Frontal cortex (tissue), 4 donors: ENCODE measurements at places on chromosomes 5 and 9.

DNA sequence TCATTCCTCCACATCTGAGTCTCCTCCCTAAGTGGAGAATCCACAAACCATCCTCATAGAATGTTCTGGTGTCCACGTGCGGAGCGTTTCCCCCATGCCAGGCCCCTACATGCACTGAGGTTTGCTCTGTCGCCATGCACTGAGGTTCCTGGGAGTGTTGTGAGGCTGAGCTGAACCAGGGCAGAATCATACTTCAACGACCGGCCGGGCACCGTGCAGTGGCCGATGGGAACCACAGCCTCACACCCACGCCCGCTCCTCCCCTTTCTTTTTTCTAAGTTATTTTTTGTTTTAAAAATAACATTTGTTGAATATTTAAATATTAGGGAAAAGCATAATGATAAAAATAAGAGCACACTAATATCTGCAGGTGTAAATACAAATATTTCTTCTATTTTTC lies 260.4 kb upstream of the IRX4 start:
- DNase-seq = no peak

GRCh38 chr9:120934281-120934680 lies 7.7 kb upstream of the TRAF1 start:
- DNase-seq = no peak

DNA sequence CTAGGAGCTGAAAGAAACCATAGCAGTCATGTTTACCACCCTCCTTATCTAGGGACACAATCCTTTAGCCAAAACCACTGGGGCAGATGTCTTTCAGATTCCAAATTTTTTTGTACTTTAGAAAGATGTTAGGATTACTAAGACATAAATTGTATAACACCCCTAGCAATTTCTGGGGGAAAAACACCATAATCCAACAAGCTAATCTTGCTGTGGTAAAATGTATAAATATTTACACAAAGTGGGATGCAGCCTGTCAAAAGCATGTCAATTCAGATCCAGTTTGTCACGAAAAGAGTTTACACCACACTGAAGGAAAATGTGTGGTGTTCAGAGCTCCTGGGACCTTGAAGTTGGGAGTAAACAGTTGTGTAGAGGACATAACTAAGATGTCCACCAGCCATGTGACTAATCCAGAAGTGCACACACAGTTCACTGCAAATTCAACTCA lies 274.3 kb downstream of the ADAMTSL1 start:
- DNase-seq = no peak

DNA sequence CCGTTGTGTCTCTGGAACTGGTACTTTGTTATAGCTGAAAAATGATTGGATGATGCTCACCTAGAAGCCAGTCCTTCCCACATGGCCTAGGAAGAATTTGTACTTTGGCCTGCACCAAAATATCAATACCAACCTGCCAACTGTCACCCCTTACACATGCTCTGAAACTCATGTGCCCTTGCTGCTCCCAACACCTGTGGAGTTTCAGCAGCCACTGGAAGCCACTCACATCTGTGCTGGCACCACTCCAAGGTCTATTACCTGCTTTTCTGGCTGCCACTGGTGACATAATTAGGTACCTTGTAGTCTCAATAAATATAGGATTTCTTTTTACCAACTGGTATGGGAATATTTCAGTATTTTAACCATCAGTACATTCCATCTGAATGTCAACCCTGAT lies 363.6 kb downstream of the SH3GL2 start:
- no peak for DNase-seq

DNA sequence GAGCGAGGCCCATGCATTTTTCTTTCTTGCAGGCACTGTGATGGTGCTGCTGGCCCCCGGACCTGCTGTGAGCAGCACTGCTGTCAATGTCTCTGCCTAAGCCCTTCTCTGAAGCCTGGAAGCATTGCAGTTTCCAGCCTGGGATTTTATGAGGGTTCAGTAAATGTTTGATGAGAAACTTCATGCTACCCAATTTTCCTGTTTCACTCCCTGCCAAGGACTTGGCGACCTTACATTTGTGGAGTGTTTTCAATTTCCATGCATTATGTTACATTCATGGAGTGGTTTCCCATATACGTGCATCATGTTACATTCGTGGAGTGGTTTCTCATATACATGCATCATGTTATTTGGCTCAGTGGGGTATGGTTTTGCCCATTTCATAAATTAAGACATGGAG lies 90.7 kb upstream of the PTCH1 start:
- DNase-seq = no peak

DNA sequence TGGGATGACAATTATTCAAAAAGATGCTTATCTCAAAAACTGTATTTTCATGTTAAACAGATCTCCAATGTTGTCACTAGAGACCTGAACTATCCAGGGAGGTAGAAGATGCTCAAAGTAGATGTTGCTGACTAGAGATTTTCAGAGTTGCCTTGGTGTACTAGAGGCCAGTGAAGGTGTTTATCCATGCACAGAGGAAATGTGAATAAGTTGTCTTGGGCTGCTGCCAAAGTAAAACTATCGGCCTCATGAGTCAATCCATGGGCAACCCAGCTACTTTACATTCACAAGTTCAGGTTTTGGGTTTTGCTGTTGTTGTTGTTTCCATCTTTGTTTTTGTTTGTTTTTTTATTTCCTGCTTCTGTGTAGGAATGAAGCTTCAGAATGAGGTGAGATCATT lies 141.1 kb upstream of the RANBP3L start:
- no peak for DNase-seq

GRCh38 chr9:7760014-7760415 lies 39.6 kb downstream of the DMAC1 start:
- no peak for DNase-seq

DNA sequence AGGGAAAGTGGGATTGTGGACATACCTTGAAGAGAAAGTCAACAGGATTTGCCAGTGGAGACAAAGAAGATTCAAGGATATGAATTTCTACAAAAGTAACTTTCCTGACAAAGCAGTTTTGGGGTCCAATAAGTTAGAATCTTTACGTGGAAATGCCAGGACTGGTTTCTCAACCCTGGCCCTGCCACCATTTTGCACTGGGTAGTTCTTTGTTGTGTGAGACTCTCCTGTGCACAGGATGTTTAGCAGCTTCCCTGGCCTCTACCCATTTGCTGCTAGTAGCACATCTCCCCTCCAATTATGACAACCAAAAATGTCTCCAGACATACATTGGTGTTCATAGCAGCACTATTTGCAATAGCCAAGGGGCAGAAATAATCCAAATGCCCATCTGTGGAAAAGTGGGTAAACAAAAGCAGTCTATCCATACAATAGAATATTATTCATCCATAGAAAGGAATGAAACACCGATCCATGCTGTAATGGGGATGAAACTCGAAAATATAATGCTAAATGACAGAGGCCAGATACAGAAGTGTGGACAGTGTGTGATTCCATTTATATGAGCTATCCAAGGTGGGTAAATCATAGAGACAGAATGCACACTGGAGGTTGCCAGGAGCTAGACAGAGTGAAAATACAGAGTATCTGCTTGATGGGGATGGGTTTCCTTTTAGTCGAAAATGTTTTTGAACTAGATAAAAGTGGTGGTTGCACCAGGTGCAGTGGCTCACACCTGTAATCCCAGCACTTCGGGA lies 91.4 kb downstream of the NSUN2 start:
- DNase-seq = no peak

GRCh38 chr9:107577140-107577776 lies 87.7 kb upstream of the KLF4 start:
- DNase-seq = no peak

- DNase-seq = no peak
Measured at GRCh38 chr5:14131855-14132503, 11.2 kb upstream of the TRIO start.

DNA sequence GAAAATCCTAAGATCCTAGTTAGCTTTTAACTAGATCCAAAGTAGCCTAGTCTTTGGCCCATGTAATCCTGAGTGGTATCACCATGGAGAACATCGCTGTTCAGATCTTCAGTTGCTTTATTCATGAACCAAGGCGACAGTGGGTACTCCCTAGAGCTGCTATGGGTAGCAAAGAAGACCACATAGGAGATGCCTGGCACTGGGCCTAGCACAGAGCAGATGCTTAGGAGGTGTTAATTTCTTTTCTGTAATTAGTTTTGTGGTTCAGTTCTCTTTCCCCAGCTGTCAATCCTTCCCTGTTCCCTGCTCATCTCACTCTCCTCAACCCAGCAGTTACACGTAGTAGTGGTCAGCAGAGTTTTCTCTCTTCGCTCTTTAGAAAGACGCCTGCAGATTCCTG lies 9.3 kb downstream of the CAST start:
- no peak for DNase-seq

DNA sequence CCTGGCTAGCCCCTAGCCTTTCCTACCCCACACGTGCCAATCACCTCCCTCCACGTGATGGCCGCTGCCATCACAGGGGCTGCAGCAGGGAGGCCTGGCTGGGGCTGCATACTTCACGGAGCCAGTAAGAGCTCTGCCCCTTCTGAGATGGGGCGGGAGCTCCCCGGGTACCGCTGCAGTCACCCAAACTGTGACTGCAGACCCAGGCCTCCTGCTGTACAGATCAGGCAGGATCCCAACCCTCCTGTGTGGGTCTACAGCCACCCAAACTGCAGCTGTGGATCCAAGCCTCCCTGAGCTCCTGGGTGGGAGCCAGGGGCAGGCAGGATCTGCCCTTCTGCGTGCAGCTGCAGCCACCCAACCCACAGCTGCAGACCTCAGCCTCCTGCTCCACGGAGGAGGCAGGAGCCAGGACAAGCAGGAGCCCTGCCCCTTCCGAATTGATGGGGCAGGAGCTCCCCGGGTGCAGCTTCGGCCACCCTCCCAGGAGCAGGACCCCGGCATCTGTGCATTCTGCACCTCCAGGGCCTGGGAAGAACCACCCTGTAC lies 3.2 kb upstream of the BTNL9 start:
- no peak for DNase-seq

- peak; percentile 93 for DNase-seq
Measured at GRCh38 chr5:174724484-174725260, at the start of gene MSX2. MSX2 (plus strand) TSS chr5:174724582; CDS start chr5:174724660, 78 bp downstream.

DNA sequence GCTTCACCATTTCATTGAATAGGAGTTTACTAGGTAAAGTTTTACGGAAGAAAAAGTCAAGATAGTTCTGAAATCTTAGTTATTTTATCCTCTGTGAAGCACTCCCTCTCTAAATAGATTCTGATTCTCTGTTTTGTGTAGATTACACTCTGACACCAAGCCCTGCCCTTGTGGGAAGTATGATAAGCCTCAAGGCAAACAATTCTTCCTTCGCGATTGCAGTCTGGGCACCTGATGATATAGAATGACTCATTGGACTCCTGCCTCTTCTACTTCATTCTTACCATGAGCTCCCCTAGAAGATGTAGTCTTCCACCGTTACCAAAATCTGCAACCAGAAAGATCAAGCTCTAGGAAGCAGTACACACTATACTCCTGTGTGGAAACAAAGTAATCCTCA lies 626.9 kb upstream of the PTGER4 start:
- DNase-seq = no peak

- DNase-seq = no peak
Measured at GRCh38 chr9:92324889-92325268, 271 bp downstream of the NOL8 start.

DNA sequence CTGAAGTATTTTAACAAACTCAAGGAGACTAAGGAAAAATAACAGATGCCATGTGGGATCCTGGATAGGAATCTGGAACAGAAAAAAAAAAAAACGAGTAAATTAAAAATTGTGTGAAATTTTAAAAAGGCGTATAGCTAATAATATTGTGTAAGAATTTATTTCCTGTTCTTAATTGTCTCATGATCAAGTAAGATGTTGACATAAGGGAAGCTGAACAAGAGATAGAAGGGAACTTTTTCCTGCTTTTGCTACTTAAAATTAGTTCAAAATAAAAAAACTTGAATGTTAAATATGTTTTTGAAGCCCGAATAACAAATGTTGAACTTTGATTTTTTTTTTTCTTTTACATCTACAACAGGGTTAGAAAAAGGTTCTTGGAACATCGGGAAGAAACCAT lies 10.5 kb downstream of the SNAPC3 start:
- DNase-seq = no peak

- no peak for DNase-seq
Measured at GRCh38 chr5:170892196-170892595, 30.4 kb downstream of the RANBP17 start.

- DNase-seq = peak; percentile 10
Measured at GRCh38 chr5:15008476-15008875, 136.9 kb upstream of the ANKH start.

- DNase-seq = no peak
Measured at GRCh38 chr9:75105841-75106240, 17.5 kb downstream of the OSTF1 start.

GRCh38 chr5:94422812-94423211 lies 195.6 kb downstream of the KIAA0825 start:
- DNase-seq = no peak

DNA sequence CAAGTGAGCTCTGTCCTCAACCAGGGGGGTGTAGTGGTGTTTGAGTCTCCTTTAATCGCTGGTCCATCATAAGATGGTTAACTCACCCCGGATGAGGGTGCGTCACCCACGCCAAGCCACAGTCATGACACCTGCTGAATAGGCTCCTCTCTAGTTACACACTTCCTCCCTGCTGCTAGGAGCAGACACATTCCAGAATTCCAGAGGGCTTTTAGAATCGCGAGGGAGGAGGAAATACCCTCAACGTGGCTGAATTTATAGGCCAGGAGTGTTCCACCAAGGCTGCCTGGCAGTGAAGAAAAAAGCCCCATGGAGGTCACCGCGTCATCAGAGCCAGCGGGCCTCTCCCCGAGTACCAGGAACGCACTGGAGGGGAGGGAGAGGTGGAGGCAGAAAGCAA lies 5.1 kb downstream of the GLRX start:
- no peak for DNase-seq

DNA sequence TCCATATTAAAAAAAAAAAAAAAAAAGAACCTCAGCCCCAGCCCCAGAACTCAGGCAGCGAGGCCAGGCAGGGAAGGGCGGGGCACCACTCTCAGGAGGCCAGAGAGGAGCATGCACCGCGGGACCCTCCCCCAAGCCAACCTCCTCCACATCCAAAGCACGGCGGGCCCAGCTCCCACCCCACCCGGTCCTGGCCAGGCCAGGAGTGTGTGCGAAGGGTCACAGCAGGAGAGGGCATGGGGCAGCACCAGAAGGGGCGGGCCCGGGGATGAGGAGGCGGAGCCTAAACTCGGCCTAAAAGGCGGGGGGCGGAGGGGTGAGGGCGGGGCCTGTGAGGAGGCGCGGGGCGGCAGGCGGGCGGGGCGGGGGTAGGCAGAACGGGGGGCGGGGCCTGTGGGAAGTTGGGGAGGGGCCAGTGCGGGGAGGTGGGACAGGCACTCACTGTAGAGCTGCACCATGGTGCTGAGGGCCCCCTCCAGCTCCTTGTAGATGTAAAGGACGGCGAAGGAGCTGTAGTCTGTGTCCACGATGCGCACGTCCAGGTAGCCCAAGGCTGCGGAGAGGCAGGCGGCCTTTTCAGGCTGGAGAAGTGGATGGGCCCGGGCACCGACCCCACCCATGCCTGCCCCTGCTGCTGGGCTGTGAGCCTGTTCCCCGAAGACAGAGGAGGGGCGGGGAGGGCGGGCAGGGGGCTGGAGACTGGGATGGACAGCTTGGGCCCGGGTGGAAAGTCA lies 1.2 kb downstream of the LCN15 start:
- no peak for DNase-seq

GRCh38 chr9:15576350-15577050 lies 23.7 kb downstream of the CCDC171 start:
- no peak for DNase-seq
